ENCODE measurements at places on chromosomes 6 and 20. TPM values are rescaled to one million over a fixed set of nuclear protein-coding genes. Genes with fewer than 3 reads are reported as not detected.

- no peak for DNase-seq
These were observed 1.1 kb upstream of the TAF8 start for GRCh38 chr6:42049116-42049809.

GRCh38 chr6:70846207-70846835 lies 110.5 kb downstream of the B3GAT2 start:
- no peak for DNase-seq

GRCh38 chr20:15977026-15977425 lies 596.2 kb downstream of the KIF16B start:
- DNase-seq, result no peak

DNA sequence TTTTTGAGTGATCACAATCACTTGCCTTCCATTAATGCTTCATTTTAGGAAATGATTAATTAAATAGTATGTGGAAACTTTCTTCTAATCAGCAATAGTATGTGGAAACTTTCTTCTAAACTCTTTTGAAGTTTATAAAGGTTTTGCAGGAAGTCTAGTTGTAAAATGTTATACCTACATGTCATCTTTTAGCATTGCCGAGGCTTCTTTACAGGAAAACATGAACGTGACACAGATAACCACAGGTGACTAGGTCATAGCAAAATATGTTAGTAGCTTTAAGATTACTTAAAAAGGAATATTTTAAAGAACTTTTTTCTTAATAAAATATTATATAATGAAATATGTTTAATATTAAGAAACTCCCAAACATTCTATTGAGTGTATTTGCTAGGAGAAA lies 56.8 kb downstream of the SMAP1 start:
- no peak for DNase-seq

DNA sequence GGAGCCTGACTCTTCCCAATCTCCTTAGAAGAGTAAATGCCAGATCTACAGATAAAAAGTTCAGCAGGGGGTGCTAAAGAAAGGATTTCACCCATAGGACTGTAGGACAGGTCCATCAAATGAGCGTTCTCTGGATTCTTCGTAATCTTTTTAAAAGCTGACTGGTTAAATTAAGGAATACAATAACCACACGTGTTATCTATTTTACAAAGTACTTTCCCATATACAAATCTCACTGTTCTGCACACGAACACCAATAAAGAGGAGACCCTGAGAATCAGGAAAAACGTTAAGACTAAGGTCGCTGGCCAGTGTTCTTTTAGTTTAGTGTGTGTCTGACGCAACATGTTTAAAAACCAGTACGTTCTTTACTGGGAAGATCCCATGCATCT lies 542 bp downstream of the TUBE1 start:
- peak; percentile 72 for DNase-seq

- peak; percentile 72 for DNase-seq
These were observed 34.4 kb upstream of the ARHGAP18 start for GRCh38 chr6:129744201-129744879.

Gene SLC22A2
- total RNA-seq, result not detected

GRCh38 chr20:7924692-7925091 lies 15.6 kb downstream of the HAO1 start:
- peak; percentile 93 for DNase-seq

DNA sequence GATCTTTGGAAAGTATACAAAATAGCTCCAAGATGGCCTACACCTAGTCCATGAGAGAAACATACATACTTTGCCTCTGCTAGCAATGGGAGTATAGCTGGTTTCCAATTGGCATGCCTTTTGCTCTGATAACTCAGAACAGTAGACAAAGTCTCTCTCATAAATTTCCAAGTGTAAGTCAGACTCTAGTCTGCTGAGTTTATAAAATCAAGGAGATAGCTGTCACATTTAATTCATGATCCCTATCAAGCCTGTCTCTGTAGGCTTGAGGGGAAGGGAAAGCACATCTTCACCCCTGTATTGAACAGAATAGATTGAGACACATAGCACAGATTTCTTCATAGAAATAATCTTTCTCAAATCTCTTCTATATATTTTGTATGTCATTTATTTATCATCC lies 87.8 kb upstream of the HTR1B start:
- no peak for DNase-seq

GRCh38 chr6:47670851-47671250 lies 27.5 kb upstream of the ADGRF4 start:
- no peak for DNase-seq

Gene LY6G6F
- not detected for total RNA-seq

All from GM23248 (cell line).